ENCODE measurements at places on chromosomes 6 and 20.

DNA sequence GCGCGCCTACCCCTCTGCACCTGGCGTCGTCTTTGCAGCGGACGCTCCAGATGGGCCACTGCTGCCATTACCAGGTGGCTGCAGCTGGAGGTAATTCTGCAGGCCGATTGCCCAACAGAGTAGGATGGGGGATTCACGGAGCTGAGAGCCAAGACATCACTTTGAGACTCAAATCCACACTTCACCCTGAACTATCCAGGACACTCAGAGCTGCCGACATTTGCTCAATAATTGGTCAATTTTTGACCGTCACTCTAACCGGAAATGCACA lies 694.9 kb upstream of the FLRT3 start:
- DNase-seq = no peak

DNA sequence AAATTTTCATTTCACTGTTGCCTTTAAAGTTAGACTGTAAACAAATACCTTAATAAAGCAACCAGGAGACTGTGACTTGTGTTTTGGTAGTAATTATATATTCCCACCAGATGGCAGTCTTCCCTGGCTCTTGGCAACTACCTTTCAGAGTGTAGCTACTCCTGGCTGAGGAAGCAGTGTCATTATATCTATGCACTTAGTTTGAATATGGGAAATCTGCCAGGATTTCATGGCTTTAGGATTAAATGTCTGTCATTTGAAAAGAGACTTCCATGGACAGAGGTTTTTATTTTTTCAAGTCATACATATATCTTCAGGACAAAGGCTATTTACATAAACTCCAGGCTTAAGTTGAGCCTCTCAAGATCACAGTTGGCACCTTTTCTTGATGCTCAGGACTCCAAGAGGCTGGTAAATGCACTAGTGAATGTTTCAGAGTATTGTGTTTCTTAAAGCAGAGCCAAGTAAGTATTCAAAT lies 160.1 kb downstream of the C6orf58 start:
- DNase-seq = peak; percentile 67

DNA sequence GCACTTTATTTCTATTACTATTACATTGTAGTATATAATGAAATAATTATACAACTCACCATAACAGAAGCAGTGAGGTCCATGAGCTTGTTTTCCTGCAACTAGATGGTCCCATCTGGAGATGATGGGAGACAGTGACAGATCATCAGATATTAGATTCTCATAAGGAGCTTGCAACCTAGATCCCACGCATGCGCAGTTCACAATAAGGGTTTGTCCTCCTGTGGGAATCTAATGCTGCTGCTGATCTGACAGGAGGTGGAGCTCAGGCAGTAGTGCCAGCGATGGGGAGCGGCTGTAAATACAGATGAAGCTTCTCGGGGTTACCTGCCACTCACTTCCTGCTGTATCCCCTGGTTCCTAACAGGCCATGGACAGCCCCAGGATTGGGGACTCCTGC lies 139.5 kb upstream of the TCF21 start:
- no peak for DNase-seq

- no peak for DNase-seq
These were observed 16.1 kb downstream of the TP53INP2 start for GRCh38 chr20:34720266-34720665.

GRCh38 chr6:79742030-79742429 lies 110.9 kb downstream of the SH3BGRL2 start:
- DNase-seq = no peak

- no peak for DNase-seq
These were observed 125.1 kb upstream of the BTBD3 start for GRCh38 chr20:11792568-11792953.
